ENCODE measurements at places on chromosomes 13 and 19. TPM values are rescaled to one million over a fixed set of nuclear protein-coding genes. Genes with fewer than 3 reads are reported as not detected.

- no peak for DNase-seq
These were observed 8.6 kb upstream of the SERP2 start for GRCh38 chr13:44365008-44365407.

The EBI3 gene
- polyA plus RNA-seq: 1.5 TPM

The KLK14 gene
- polyA plus RNA-seq: not detected

GRCh38 chr13:68030152-68030809 lies 800.1 kb upstream of the PCDH9 start:
- DNase-seq: no peak

- no peak for DNase-seq
These were observed 33.1 kb downstream of the CAPN12 start for GRCh38 chr19:38710928-38711725.

GRCh38 chr19:55116859-55117662 lies at the start of gene PPP1R12C:
Gene PPP1R12C, minus strand, starts transcription at chr19:55117637. Its CDS starts 94 bp downstream, at chr19:55117543.
- DNase-seq: no peak

DNA sequence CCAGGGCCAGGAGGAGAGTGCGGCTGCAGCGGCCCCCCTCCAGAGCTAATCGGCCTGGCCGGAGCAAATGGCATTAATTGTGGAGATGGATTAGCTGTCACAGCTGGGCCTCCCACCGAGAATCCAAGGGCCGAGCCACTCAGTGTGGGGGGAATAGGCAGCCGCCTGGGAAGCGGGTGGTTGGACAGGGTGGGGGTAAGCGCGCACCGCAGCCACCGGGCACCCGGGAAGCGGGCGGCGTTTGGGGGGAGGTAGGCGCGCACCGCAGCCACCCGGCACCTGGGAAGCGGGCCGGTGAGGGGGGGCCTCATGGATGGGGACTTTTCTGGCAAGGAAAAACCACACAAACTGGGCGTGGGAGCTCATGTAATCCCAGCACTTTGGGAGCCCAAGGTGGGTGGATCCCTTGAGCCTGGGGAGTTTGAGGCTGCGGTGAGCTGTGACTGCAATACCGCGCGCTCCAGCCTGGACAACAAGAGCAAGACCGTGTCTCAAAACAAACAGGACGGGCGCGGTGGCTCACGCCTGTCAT lies 9.7 kb downstream of the R3HDM4 start:
- DNase-seq: peak; percentile 92

GRCh38 chr19:43380008-43380407 lies 26.5 kb downstream of the CD177 start:
- no peak for DNase-seq

GRCh38 chr13:33169273-33169980 lies 116.1 kb downstream of the STARD13 start:
- no peak for DNase-seq

DNA sequence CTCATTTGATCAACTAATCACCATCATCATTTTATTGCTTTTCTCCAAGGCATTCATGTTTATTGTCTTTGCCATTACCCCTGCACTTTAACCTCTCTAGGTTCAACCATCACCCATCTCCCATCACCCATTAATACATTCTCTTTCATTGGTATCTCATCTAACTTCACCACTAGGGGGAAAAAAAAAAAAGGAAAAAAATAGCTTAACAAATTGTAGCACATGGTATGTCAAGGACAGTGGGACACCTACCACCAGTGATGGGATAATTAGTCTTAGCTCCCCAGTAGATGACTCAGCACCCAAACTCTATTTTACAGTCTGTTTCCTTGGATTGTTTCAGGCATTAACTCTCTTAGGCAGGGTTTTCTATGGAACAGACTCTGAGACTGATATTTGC lies 1770.2 kb upstream of the MIR17HG start:
- no peak for DNase-seq

GRCh38 chr19:31535691-31536460 lies 186.6 kb upstream of the TSHZ3 start:
- no peak for DNase-seq

DNA sequence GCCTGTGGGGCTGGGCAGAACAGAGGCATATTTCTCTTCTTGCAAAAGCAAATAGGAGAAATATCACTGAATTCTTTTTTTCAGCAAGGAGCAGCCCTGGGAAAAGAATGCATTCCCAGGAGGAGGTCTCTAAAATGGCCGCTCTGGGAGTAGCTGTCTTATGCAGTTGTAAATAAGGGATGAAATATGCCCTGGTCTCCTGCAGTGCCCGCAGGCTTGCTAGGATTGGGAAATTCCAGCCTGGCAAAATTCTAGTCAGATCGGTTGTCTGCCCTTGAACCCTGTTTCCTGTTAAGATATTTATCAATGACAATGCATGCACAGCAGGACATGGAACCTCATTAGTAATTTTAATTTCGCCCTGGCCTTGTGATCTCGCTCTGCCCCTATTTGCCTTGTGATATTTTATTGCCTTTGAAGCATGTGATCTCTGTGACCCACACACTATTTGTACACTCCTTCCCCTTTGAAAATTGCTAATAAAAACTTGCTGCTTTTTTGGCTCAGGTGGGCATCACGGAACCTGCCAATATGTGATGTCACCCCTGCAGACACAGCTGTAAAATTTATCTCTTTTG lies 1993.2 kb downstream of the PCDH9 start:
- no peak for DNase-seq

The FPR1 gene
- polyA plus RNA-seq: 2.2 TPM

The C19orf18 gene
- 1.7 TPM for polyA plus RNA-seq

DNA sequence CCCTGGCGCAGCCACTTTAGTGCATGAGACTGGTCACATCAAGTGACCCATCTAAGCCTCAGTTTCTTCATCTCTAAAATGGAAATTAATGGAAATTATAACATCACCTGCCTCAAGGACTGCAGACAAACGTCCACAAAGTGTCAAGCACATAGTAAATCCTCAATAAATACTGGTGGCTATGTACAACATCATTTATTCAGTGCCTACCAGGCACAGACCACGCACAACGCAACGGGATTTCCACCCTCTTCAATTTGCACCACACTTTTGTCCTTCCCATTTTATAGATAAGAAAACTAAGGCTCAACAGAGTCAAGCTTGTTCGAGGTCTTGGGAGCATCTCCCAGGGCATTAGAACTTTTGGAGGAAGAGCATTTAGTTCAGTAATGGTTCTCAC lies 1.4 kb downstream of the ELAVL1 start:
- DNase-seq: no peak

DNA sequence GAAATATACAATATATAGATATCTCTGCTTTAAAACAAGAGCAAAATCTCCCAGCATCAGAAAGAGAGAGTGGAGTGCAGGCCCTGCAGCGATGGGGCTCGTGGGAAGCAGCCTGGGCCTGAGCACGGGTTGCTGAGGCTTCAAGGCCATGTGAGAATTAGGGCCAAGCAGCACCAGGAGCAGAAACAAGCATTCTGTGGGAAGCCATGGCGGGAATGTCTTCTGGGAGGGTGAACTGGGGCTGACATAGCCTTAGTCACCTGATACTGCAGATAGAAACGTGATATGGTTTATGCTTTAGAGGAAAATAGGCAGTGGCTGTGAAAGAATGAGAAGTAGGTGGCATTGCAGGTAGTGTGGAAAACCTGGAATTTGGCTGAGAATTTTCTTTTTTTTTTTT lies 472.3 kb downstream of the IRS2 start:
- DNase-seq: peak; percentile 40

DNA sequence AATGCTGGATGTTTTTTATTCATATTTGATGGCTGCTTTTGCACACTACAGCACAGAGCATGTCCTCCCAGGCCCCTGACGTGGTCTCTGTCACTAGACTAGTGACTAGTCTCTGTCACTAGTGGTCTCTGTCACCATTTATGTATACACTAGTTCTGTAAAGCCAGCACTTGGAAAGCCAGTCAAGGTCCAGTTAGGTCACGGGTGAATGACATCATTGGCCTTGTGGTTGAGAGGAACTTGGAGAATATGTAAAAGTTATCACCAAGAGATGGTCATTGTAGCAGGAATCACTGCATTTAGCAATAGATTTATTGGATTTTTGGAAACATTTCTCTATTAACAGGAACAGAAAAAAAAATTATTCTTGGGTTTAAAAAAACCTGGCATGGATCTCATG lies 72.9 kb downstream of the SHISA2 start:
- DNase-seq: no peak

DNA sequence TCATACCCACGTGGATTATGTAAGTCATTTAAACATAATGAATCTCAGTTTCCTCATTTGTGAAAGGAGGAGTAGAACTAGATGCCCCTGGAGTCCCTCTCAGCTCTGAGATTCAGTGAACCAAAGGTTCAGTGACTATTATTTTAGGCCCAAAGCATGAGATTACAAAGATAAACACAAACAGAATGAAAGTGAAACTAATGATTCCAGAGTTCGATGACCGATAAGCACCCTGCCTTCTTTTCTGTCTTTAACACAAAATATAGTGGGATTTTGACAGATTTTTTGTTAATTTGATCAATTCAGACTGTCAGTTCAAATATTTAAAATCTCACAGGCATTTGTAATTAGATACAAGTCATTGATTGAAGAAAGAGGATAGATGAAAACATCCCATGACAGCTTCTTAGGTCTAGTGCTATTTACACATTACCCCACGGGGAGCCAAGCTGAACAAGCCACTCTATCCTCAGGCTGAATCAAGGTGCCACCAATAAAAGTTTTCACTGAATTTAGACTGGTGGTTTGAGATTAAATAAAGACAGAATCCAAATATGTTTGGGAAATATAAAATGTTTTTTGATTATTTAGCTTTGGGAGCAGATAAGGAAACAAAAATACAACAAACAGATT lies 64.6 kb upstream of the RAP2A start:
- DNase-seq: no peak

GRCh38 chr13:71124230-71124629 lies 742.8 kb downstream of the DACH1 start:
- DNase-seq: no peak

DNA sequence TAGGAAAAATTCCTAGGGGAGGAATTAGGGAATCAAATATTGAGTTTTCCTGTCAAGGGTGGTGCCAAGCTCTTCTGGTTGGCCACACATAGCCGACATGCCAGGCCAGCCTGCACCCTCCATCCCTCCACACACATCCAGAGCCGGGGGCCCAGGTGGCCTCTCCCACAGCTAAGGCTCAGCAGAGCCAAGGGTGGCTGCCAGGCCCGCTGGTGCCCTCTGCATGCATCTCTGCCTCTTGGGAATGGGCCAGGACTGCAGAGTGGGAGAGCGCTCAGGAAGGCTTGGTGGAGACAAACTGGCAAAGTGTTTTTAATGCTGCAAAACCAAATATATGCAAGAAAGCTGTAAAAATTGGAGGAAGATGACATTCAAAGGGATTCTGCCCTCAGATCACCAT lies 42.7 kb upstream of the GAS6 start:
- DNase-seq: no peak

The CD70 gene
- not detected for polyA plus RNA-seq

The SLC6A16 gene
- polyA plus RNA-seq: 1.5 TPM

The B3GNT3 gene
- 2.0 TPM for polyA plus RNA-seq

DNA sequence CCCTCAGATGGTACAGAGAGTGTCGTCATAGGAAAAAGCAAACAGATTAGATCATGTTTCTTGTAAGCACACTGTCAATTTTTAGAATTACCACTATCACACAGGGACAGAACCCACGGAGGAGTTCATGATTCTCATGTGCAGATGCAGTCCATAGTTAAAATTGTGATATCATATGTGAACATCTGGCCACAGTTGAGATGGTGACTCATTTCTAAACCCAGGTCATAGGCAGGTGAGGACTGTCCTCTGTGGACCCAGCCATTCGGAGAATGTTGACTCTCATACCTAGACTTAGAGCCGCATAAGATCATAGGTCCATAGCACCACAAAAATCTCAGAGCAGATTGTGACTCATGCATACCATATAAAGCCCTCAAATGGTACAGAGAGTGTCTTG lies 17.8 kb upstream of the ZNF730 start:
- no peak for DNase-seq

DNA sequence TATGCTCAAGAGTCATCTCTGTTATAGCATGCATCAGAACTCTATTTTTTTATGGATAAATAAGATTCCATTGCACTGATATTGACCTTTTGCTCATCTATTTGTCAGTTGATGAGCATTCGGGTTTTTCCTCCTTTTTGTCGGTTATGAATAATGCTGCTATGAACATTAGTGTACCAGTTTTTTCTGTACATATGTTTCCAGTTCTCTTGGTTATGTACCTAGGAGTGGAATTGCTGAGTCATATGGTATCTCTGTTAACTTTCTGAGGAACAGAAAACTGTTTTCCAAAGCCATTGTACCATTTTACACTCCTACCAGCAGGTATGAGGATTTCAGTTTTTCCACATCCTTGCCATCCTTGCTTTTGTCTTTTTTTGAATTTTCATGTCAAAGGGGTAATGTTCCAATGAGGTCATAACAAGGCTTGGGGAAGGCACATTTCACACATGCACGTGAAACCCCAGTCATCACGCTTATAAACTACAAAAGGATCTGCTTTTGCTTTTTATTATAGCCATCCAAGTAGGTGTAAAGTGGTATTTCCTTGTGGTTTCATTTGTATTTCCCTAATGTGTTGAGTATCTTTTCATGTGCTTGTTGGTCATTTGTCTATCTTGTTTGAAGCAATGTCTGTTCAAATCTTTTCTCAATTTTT lies 14.6 kb downstream of the KBTBD7 start:
- no peak for DNase-seq

DNA sequence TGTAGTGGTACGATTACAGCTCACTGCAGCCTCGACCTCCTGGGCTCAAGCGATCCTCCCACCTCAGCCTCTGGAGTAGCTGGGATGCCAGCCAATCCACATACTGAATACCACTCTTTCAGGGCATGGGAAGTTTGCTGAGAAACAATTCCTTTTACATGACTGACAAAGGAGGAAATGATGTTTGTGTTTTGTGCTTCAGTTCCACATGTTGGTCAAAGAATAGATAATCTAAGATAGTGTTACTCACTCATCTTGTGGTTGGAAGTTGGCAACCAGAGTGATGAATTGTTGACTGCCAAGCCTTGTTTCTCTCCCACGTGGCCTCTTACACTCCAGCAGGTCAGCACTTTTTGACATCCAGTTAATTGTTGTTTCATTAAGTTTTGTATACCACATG lies 7.6 kb downstream of the MBD3L2B start:
- no peak for DNase-seq

DNA sequence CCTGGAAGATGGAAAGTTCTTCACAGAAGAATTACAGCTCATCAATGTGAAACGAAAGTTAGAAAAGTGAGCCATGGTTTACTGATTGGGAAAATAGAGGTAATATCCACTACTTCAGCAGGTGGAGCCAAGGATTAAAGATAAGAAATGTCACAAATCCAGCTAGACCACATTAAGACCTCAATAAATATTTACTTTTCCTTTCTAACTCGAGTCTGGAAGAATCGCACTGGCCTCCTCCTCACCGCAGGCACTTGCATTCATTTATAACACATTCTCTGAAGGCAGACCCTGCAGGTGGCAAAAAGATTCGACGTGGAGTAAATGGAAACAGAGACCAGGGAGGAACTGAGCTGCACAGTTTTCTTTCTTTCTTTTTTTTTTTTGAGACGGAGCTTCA lies 7.4 kb downstream of the SLC35E1 start:
- DNase-seq: no peak

The CKAP2 gene
- 4.9 TPM for polyA plus RNA-seq

GRCh38 chr19:48441360-48442050 lies 4.3 kb upstream of the GRWD1 start:
- no peak for DNase-seq

GRCh38 chr13:42815681-42816080 lies 34.3 kb downstream of the FAM216B start:
- no peak for DNase-seq

The GRIK5 gene
- 8.9 TPM for polyA plus RNA-seq

GRCh38 chr13:99293178-99293577 lies 14.0 kb downstream of the GPR183 start:
- DNase-seq: no peak

The MYO1F gene
- 1.7 TPM for polyA plus RNA-seq

The OR4F17 gene
- polyA plus RNA-seq: not detected

The ATP1A3 gene
- not detected for polyA plus RNA-seq

The RYR1 gene
- 0.69 TPM for polyA plus RNA-seq
